Dermis microvascular lymphatic vessel endothelial cell (primary cell): ENCODE measurements at places on chromosomes 3 and 15. TPM values are rescaled to one million over a fixed set of nuclear protein-coding genes. Genes with fewer than 3 reads are reported as not detected.

GRCh38 chr3:167882057-167882667 is 146.6 kb downstream of the SERPINI1 start:
- DNase-seq: peak; percentile 49

GRCh38 chr3:134104031-134104430 is 74.3 kb upstream of the SLCO2A1 start:
- DNase-seq: no peak

DNA sequence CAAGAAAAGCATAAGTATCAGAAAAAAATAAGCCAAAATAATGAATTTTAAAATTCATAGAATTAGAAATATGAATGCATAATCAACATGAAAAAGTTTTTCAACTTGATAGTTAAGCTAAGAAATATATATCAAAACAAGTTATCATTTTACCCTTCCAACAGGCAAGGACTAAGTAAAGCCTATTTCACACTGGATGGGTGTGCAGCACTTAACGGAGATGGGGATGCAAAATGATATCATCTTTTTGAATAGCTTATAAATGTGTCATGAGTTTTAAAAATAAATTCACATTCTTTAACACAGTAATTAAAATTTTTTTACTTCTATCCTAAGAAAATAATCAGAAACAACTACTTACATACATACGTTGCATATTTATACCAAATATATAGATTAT is 20.9 kb downstream of the PIK3R4 start:
- DNase-seq: no peak

Gene PIGZ
- 2.6 and 4.6 TPM in 2 replicates for total RNA-seq

- DNase-seq: no peak
These were observed 54.2 kb downstream of the GRIP2 start for GRCh38 chr3:14485981-14486380.

- DNase-seq: no peak
These were observed 196.5 kb downstream of the EPHB1 start for GRCh38 chr3:134991472-134992010.

- DNase-seq: peak; percentile 36
These were observed 643 bp upstream of the RNU5B-1 start for GRCh38 chr15:65303687-65304380.

DNA sequence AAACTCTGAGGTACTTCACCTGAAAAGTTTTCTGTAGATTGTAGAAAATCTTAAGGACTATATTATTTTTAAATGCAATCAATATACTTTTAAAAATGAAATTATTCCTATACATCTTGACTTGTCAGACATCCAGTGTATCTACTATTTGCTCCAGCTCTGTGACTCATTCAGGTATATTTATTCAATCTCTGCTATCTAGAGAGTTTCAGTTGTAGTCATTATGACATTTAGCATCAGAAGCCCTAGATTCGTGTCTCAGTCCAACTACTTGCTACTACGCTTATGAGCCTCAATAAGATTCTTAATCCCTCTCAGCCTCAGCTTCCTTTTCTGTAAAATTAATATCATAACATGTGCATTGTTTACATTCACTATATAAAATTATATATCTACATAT is 22.3 kb upstream of the EIF1B start:
- DNase-seq: no peak

Gene PLXNA1
- total RNA-seq: 14.1 and 21.7 TPM in 2 replicates

Gene GNAT1
- total RNA-seq: under 0.01 TPM in 1 of 2 replicates, not detected in the other

Gene ACP3
- not detected in 2 replicates for total RNA-seq

GRCh38 chr15:70702584-70702983 is 60.8 kb downstream of the UACA start:
- DNase-seq: no peak

DNA sequence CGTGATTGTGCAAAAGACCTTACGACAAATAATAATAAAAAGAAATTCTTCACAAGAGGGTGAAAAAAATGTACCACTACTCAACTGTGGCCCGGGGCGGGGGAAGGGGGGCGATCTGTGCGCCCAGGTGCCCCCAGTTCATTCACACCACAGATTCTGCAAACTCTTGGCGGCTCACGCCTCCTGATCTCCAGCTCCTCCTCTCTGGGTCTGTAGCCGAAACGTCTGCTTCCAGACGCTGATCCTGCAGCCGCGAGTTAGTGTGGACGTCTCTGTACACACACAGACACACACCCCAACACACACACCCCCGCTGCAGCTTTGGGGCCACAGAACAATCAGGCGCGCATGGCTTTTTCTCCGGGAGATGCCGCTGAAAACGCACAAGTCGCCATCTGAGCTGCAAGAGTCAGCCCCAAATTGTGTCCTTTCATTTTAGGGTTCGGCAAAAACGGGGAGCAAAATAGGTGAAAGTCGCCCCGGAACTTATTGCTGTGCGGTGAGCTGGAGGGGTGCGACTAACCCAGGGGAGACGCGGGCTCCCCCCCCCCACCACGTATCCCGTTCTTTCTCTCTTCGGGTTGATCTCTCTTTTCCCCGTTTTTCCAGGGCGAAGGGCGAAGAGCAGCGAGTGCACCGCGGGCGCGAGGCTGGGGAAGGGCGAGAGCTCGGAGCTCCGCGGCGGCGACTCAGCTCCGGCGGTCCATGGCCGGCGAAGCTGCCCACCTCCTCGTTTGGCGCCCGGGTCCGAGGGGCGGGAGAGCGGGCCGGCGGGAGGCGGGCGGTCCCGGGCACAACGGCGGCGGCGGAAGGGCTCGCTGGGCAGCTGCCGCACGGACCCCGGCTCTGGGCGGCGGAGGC is 505 bp upstream of the WNT5A start:
- DNase-seq: peak; percentile 17

GRCh38 chr3:169914321-169914720 is 2.9 kb downstream of the SAMD7 start:
- DNase-seq: no peak

Gene CLDN18
- not detected in 2 replicates for total RNA-seq

Gene CATSPER2
- 0.13 and 0.63 TPM in 2 replicates for total RNA-seq

GRCh38 chr3:8501371-8502131 is at the start of gene LMCD1:
Gene LMCD1 (plus strand): TSS chr3:8501823. CDS start chr3:8501939, 116 bp downstream.
- peak; percentile 92 for DNase-seq

- no peak for DNase-seq
These were observed 56.4 kb downstream of the FEM1B start for GRCh38 chr15:68333775-68334470.

Gene MGLL
- 30.1 and 33.4 TPM in 2 replicates for total RNA-seq

DNA sequence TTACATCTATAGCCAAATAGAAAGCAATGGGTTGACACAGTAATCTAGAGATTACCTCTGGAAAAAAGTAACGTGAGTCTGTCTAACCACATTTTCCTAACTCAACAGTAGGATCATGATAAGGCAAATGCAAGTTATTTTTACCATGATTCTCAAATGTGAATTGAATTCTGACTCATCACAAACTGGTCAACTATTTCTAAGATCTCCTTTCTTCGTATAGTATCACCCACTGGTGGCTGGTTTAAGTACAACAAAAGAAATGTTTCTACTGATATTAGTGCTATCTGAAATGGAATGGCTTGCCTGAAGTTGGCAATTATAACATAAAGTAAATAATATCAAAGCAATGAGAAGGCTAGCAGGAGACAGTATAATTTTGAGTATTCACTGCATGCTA is 102.2 kb downstream of the ABI3BP start:
- DNase-seq: peak; percentile 59

GRCh38 chr15:57158589-57158988 is 217.7 kb upstream of the CGNL1 start:
- DNase-seq: no peak

Gene LSMEM2
- not detected in 2 replicates for total RNA-seq

GRCh38 chr3:126113733-126114442 is 30.0 kb upstream of the SLC41A3 start:
- DNase-seq: no peak

Gene IREB2
- 17.7 and 25.7 TPM in 2 replicates for total RNA-seq

Gene GPR27
- total RNA-seq: not detected in 2 replicates

Gene TM4SF18
- 318 and 366 TPM in 2 replicates for total RNA-seq

- no peak for DNase-seq
These were observed 223.0 kb downstream of the NSUN3 start for GRCh38 chr3:94285872-94286271.

DNA sequence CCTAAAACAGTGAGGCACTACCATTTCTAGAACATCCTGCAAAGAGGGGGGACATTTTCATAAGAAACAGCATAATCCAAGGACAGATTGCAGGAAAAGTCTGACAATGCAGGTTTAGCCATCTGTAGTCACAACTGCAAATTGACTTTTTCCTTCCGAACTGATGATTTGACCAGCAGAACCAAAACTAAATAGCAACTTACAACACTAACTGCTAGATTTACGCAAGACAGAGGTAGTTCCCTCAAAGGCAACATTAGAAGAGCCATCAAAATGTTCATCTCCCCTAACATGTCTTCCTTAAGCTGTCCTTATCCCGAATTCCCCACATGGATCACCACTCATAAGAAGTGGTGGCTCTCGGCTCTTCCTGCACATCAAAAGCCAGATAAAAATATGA is 129.6 kb downstream of the GADL1 start:
- no peak for DNase-seq

GRCh38 chr3:120683671-120684301 is 1.7 kb upstream of the HGD start:
- no peak for DNase-seq

DNA sequence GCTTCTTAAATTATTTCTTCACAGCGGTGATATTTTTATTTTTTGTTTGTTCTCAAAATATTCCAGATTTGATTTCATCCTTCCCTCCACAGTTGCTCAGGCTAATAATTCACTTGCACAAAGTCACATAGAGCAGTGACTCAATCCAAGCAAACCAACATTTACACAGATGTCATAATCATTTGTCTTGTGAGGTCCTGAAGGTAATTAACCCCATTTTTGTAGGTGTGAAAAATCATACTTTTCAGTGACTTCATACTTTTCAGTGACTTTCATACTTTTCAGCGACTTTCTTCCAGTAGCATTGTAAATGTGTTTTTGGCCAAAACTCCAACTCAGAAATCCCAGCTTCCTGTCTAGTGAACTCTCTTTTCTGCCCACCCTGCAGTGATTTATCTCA is 32.1 kb downstream of the CD200 start:
- no peak for DNase-seq

DNA sequence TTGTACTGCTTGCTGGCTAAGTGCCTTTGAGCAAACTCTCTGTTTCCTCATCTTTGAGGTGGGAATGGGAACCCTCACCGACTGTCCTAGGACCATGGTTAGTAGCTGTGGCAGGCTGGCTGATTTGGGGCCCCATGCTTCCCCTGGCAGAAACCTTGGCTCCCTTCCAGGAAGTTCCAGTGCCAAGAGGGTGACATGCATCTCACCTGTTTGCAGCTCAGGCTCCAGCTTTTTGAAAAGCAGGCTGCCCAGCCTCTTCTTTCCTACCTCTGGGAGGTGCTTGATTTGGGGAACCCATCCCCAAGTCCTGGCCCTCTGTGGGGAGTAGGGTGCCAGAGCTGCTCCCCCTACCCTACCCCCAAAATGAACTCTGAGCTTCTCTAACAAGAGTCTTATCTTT is 50.8 kb downstream of the RAB11A start:
- no peak for DNase-seq

Gene ZNF660
- total RNA-seq: 0.51 and 0.76 TPM in 2 replicates

GRCh38 chr3:180048103-180048502 is 11.4 kb upstream of the PEX5L start:
- DNase-seq: no peak

Gene CILP
- under 0.01 TPM in 1 of 2 replicates, not detected in the other for total RNA-seq

- no peak for DNase-seq
These were observed 777 bp downstream of the RNU5B-1 start for GRCh38 chr15:65305150-65305758.

GRCh38 chr3:49266410-49267095 is 10.5 kb downstream of the C3orf62 start:
- peak; percentile 11 for DNase-seq

Gene HRG
- total RNA-seq: not detected in 2 replicates

Gene CCDC9B
- total RNA-seq: 6.5 and 13.3 TPM in 2 replicates

GRCh38 chr15:80744826-80745225 is 34.3 kb upstream of the CEMIP start:
- no peak for DNase-seq

DNA sequence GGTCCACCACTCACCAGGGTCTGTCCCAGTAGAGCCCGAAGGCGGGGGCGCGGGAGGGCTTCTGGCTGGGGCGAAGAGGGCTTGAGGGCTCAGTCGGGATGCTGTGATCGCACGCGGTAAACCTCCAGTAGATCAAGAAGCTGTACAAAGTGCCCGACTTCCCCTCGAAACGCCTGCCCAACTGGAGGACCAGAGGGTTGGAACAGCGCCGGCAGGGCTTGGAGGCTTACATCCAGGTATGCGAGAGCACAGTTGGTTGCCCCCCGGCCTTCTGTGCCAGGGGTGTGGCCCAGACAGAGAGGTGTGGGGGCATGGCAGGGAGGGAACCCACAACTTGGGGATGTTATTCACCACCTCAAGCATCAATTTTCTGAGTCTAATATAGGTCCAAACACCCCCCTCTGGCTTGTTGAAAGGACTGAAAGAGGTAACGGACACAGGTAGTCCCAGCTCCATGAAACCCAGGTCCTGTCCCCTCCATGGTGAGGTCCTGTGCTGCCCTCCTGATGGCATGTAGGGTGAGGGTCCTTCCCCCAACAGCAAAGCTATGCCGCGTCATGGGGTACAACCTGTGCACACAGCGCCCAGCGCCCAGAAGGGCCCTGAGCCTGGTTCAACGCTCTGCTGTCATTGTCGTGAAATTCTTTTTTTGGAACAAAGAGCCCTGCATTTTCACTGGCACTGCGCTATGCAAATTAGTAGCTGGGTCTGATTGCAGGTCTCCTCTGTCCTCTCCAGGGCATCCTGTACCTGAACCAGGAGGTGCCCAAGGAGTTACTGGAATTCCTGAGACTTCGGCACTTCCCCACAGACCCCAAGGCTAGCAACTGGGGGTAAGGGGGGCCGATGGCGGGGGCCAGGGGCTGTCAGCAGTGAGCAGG is 1.2 kb downstream of the SNX22 start:
- DNase-seq: no peak

- no peak for DNase-seq
These were observed 162.4 kb upstream of the GALNT15 start for GRCh38 chr3:16012086-16012485.
